OCI-M1 (cell line): ENCODE measurements at places on chromosomes 13 and 19.

DNA sequence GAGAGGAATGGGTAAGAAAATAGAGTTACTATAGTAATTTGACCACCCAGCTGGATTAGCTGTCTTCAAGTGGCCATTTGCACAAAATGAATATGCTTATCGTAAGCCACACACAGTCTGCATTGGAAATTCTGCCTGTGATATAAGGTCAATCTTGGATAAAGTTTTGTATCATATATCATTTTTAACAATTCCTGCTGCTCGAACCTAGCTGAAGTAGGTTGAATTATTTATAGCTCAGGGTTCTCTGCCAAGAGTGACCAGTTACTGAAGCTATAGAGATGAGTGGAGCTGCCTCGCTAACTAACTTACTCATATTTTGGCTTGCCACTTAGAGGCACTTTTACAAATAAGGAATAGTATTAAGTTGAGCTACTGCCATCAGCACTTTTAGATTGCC is 220.9 kb downstream of the RGCC start:
- no peak for DNase-seq

DNA sequence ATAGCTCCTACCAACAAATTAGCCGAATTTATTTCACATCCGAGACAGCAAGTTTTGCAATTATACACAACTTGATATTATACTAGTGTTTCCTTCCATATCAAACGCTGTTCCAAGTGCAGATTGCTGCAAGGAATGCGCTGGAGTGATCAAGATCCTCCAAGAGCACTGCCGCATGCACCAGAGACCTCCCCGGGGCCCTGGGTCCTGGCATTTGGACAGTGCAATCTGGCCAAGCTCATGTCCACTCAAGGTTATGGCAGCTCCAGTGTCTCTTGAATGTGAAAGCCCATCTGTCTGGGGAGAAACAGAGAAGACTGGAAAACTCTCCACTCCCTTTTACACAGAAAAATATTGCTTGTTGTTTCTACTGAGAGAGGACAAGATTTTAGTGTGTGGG is 111.9 kb downstream of the HSPH1 start:
- DNase-seq = no peak

DNA sequence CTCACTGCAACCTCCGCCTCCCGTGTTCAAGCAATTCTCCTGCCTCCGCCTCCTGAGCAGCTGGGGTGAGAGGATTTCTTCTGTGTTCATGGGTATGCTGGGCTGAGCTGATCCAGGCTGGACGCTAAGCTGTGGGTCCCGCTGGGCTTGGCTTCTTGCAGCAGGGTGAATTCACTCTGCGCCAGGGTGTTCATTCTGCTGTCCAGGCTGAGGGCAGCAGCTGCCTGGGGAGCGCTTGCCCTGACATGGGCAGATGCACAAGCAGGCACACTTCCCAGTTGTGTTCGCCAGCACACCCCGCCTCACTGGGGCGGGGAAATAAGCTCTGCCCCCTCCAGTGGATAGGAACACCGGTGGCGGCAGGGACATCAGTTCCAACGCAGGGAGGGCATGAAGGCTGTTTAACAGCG is 7.3 kb upstream of the INAFM1 start:
- DNase-seq = no peak

- no peak for DNase-seq
Observed at GRCh38 chr19:29399804-29400203, 126.0 kb upstream of the VSTM2B start.

DNA sequence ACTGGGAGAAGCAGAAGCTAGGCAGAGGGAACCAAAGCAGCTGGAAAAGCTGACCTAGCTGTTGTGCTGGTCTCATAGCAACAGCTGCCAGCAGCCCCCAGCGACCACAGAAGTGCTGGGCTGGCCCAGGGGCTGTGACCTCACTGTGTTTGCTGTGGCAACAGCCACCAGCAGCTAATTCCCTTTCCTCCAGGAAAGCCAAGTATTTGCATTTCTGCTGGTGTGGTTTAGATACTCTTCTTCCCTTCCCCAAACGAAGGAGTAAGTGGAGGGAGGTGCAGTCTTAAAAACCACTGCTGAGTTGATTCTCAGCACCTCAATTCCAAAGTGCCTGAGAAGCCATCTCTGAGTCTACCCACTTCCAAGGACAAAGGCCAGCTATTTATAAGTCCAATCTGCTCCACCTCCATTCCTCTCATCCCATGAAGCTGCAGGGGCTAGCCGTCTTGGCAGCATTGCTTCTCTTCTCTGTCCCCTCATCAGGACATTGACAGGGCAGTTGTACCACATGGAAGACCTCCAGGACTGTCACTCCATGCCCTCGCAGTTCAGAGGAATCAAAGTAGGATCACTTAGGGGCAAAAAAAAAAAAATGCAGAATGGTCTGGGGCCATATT is 11.5 kb upstream of the CCDC97 start:
- no peak for DNase-seq

- DNase-seq = peak; percentile 81
Observed at GRCh38 chr19:13234518-13234917, 84.3 kb downstream of the IER2 start.

DNA sequence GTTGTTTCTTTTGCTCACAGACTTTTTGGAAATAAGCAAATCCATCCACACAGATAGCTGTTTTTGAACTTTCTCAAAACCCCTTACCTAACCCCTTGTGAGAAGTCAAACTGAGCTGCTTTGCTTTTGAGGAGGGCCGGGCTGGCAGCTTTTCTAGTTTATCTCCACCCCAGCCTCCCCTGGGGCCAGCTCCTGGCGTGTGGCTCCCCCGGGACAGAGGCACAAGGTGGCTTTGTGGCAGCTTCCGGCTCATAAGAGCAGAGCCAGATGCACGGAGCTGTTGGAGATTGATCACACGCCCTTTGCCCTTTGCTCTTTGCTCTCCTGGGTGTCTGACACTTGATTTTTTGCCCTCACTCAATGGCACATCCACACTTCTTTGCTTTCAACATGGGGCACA is 24.9 kb upstream of the RNF113B start:
- DNase-seq = no peak

DNA sequence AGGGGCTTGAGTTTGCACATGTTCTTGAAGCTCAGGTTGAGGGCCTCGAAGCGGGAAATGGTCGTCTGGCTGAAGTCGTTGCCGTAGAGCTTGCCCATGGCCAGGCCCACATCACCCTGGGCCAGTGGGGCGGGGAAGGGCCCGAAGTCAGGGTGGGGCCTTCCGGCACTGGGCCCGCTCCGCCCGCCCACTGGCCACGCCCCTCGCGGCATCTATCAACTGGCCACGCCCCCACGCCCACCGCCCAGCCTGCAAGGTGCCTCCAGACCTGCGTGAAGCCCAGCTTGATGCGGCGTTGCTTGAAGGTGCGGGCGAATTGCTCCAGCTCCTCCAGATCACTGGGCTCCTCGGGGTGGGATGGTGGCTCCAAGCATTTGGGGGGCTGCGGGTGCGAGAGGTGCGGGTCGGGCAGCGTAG is 19.9 kb downstream of the ZNF574 start:
- no peak for DNase-seq

DNA sequence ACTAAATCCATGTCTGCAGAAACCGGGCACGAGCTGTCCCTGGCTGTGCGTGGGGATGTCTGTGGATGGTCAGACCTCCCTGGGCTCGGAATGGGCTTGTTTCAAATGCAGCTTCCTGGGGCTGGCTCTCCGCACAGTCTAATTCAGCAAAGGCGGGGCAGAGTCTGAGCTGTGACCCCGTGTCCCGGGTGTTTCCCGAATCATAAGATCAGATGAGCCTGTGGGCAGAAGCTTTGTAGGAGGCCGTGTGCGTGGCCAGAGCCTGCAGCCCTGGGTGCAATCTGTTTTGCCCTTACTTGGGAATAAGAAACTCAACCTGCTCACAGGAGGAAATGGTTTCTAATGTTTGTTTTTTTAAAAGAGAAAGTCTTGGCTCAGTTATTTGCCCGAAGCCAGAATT is 13.9 kb upstream of the GNA11 start:
- no peak for DNase-seq

DNA sequence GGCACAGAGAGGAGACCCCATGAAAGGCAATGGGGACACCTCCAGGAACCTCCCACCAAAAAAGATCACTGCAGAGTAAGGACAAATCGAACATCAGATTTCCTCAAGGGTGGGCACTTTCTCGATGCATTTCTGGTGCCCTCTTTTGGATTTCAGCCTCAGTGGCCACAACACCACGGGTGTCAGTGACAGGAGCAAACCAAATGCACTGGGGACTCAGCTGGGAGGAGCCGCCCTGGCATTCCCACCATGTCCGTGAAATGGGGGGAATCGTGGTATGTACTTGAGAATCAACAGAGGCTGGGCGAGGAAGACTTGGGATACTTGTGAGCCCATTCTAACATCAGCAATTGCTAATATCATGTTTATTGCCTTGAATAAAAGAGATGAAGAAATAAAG is 16.3 kb downstream of the FAM187B start:
- no peak for DNase-seq

DNA sequence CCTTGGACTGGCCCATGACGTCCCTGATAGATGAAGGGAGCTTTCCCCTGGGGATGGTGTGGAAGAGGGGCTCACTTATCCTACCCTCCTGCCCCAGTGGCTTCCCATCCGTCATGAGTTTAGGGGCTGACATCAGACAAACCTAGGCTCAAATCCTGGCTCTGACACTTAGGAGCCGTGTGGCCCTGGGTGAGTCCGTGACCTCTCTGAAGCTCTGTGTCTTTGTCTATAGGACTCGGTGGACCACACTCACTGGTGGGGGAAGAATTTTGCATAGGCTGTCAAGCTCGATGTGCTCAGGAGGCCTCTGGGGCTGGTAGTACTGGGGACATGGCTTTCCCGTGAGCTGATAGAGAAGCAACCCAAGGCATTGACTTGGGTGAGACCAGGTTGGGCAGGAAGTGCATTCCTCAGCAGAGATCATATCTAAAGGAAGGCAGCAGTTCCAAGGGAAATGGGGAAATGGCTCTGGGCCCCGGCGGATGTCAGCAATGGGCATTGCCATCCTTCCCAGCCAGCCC is 17.4 kb upstream of the AP1M2 start:
- no peak for DNase-seq

DNA sequence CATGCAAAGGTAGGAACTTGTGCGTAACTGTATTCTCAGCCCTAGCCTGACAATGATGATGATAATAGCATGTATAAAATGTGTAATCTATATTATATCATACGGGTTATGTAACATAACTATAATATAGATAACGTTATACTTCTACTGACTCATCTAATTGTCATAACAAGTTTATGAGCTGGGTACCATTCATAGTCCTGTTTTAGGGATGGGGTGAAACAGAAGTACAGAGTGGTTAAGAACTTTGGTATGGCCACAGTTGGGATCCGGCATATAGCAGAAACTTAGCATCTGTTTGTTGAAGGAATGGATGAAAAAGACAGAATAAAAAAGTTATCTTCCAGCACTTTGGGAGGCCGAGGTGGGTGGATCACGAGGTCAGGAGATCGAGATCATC is 5.2 kb downstream of the CTU1 start:
- no peak for DNase-seq

GRCh38 chr13:36807616-36808015 is 11.4 kb upstream of the RFXAP start:
- no peak for DNase-seq

DNA sequence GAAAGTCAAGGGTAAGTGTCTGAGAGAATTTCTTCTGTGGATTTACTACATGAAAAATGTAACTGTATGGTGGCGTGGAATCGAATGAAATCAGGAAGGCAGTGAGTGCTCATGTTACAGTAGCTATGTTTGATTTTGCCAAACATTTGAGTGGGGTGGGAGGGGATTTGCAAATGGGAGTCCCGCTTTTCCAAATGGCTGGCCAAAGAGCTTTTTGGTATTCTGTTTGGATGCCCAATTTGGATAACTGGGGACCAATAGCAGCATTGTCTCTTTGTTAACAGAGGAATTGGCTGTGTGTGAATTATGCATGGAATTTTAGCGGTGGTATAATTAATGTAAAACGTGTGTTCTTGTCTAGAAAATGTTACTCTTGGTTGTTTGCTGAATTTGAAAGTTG is 17.8 kb downstream of the HNRNPM start:
- no peak for DNase-seq

DNA sequence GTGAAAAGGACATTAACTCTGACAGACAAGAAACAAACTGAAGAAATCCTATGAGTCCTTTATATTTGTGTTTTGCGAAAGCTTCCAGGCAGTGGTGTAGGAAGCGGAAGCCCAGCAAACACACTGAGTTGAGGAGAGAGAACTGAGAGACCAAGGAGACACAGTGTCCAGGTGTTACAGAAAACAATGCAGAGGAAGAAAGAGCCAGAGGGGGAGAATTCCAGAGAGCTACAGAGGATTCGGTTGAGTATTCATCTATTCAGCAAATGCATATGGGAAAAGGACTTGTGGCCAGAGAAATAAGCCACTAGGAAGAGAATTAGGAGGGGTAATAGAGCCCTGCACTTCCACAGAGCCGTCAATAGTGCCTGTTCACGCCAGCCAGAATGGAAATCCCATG is 183.5 kb downstream of the LIG4 start:
- no peak for DNase-seq

- no peak for DNase-seq
Observed at GRCh38 chr19:54851353-54851752, 1.1 kb downstream of the KIR3DL2 start.

DNA sequence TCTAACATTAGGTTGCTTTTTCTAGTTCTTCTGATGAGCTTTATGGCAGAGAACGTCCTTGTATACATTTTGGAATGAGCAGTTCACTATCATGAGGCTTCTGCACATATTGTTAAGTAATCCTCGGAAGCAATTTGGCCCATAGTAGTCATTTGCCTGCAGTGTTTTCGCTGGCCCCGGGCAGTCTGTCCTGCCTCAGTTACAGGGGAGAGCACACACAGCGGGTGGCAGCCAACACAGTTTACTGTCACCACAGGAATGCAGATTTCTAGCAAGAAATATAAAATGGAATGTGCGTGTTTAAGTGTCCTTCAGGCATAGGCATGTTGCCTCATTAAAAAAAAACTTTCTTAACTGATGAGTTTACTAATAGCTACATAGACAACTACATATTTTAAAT is 71.5 kb upstream of the GJB6 start:
- no peak for DNase-seq

- DNase-seq = no peak
Observed at GRCh38 chr13:37085606-37086005, 19.9 kb downstream of the CSNK1A1L start.

DNA sequence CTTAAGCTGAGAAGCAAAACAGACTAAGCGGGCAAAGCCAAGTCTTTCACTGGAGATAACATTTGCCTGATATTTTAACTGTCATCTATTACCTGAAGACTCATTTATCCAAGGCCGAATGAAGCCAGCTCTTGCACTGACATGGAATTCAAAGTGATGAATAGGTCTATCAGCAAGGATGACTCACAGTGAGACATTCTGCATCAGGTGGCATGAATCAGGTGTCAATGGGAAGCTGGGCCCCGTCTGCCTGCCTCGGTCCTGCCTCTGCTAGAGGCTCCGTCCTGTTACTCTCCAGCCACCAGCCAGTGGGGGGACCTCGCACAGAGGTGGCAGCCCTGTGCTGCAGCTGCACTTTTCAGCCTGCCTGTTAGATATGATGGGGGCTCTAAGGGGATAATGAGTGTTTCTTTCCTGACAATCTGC is 23.5 kb downstream of the STARD13 start:
- no peak for DNase-seq

- DNase-seq = no peak
Observed at GRCh38 chr19:55585658-55586339, 5.2 kb upstream of the ZNF579 start.
